ENCODE measurements at places on chromosomes 4 and X.

GRCh38 chr4:8850074-8850829 lies 21.4 kb downstream of the HMX1 start:
- no peak for DNase-seq

GRCh38 chr4:56768763-56769162 lies 52.7 kb downstream of the SPINK2 start:
- DNase-seq, result no peak

- DNase-seq, result no peak
Observed at GRCh38 chrX:39012621-39013111, 211.4 kb downstream of the MID1IP1 start.

- DNase-seq, result no peak
Observed at GRCh38 chr4:144647095-144647561, 1.2 kb downstream of the HHIP start.

DNA sequence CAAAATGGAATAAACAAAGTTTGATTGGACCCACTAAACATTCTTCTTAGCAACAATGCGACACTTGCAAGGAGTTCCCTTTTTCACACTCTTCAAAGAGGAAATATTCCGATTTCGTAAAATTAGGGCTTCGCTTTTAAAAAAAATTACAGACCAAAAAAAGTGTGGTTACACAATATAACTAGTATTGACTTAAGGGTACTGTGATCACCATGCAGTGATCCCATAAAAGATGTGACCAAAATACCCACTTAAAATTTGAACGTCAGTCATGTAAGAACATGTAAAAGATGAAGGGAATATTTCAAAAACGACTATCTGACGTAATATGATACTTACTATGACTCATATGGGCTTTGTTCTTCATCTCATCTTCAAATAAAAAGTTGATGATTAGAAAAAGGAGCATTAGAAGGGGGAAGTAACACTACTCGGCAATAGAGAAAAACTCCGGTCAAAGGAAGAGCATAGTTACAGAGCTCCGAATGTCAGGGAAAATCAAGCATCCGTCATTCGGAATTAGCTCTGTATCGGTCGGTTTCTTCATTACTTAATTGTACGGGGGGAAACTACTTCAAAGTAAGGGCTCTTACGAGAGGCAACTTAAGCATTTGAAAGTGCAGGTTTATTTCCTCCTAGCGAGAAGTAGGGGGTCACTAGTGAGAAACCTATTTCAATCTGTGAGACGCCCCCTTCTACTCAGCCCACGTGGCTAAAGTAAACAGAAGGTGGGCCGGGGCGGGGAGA lies 1.3 kb upstream of the TET2 start:
- peak; percentile 44 for DNase-seq

DNA sequence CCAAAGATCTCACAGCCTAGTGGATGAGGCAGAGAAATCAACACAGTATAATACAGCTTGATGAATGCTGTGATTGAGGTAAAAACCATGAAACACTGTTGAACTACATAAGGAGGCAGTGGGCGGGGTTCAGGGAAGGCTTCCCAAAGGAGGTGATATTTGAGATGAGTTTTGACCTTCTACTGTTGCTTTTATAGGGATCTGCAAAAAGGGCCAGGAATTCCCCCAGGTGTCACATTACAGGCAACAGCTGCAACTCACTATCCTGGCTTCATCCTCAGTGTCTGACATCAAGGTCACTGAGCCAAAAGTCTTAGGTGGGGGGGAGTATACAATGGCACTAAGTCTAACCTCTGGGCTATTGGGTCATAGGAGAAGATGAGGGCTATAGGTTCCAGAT lies 185.7 kb upstream of the NRK start:
- no peak for DNase-seq

GRCh38 chrX:40094041-40094899 lies 3.5 kb downstream of the BCOR start:
- no peak for DNase-seq

GRCh38 chrX:7219153-7219705 lies 71.3 kb upstream of the PUDP start:
- no peak for DNase-seq

GRCh38 chr4:17531538-17532285 lies 16.7 kb downstream of the CLRN2 start:
- no peak for DNase-seq

- DNase-seq, result no peak
Observed at GRCh38 chr4:932713-933070, 432 bp downstream of the TMEM175 start.

DNA sequence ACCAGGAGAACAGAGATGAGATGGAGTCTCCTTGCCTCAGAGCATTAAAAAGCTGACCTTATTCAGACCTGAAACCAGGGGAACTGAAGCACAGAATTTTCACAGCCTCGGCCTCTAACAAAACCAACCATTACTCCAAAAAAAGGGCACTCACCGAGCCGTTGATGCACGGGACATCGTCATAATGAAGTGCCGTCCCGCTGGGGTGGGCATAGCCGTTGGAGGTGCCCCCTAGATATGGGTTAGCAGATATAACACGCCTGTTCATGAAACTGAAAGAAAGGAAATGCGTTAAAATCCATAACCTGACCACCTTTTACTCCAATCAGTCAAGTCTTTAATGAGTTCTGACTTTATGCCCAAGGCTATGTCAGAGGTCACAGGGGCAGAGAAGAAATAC lies 153.6 kb downstream of the AFAP1 start:
- DNase-seq, result no peak

DNA sequence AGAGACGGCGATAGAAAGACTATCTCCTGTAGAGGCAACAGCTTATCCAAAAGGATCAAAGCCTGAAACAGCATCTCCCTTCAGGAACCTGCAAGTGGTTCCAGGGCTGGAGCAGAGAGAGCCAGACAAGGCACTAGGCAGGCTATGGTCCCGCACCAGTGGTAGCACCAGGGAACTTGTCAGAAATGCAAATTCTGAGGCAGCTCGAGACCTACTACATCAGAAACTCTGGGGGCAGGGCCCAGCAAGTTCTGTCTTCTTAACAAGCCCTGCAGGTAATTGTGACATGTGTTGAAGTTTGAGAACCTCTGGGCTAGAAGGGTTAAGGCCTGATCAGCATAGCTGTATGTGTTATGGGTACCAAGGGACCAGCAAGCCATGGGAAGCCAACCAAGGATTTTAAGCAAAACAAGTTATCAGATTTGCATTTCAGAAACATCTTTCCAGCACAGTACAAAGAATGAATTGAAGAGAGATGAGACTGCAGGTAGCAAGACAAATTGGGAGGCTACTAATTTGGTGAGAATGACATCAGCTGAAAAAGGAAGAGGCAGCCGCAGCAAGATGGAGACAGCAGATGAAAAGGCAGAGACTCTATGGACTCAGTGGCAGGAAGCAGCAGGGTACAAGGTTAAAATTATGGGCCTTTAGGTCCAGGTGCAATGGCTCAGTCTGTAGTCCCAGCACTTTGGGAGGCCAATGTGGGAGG lies 139.7 kb downstream of the TSPAN5 start:
- DNase-seq, result peak; percentile 37

GRCh38 chrX:48737940-48738339 lies 23.6 kb upstream of the GLOD5 start:
- no peak for DNase-seq

DNA sequence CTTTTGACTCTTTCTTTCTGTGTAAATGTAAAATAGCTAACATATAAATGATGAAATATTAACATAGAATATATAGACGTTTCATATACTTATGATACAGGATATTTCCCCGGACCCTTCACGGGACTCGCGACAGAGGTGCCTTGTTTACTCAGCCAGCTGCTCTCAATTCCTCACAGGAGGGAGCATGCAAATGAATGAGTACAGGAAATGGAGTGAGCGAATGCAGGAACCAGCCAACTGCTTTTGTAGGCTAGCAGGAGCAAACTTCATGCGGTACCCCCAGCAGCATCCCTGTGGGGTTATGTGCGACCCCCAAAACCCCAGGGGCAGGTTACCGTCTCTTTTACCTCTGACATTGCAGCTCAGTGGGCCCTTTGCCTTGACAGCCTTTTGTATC lies 110.3 kb upstream of the PDHA2 start:
- DNase-seq, result no peak

- DNase-seq, result no peak
Observed at GRCh38 chr4:2914256-2915126, 48.7 kb downstream of the NOP14 start.

GRCh38 chrX:9887659-9888297 lies 79.4 kb upstream of the CLDN34 start:
- no peak for DNase-seq

DNA sequence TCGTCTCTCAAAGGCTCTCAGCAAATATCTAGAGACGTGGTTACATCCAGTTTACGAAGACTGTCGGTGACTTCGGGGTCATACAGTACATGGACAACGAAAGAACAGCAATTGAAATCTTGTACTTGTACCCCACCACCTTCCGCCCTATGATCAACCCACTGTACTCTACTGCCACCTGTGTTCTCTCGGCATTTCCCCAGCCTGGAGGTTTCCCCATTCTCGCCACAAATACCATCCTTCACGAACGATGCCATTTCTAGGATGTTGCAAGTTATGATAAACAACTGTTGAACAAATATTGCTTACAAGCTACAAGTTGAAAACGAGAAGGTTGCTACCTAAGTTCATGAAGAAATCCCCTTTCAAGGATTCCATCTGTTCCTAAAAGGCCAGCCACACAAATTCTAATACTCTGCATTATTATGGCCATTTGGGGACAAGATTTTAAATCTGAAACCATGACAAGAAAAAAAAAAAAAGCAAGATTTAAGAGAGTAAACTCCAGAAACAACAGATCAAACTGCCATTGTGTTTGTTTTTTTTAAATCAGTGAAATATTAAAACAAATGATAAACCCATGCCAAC lies 1.6 kb downstream of the APBB2 start:
- DNase-seq, result no peak

DNA sequence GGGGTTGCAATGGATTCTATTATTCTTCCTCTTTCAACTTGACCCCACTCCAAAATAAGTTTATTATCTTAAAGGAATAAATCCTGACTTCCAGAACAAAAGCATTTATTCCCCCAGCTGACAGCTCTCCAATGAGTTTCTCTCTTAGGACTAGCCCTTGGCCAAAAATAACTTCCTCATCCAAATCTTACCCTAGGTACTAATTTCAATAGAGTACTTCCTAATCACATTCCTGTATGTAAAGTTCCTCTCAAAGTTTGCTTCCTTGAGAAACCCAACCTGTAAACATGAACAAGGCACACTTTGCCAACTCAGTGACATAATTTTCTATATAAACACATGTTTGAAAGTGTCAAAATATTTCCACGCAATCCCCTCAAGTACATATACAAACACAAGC lies 671.2 kb upstream of the GALNTL6 start:
- DNase-seq, result no peak

DNA sequence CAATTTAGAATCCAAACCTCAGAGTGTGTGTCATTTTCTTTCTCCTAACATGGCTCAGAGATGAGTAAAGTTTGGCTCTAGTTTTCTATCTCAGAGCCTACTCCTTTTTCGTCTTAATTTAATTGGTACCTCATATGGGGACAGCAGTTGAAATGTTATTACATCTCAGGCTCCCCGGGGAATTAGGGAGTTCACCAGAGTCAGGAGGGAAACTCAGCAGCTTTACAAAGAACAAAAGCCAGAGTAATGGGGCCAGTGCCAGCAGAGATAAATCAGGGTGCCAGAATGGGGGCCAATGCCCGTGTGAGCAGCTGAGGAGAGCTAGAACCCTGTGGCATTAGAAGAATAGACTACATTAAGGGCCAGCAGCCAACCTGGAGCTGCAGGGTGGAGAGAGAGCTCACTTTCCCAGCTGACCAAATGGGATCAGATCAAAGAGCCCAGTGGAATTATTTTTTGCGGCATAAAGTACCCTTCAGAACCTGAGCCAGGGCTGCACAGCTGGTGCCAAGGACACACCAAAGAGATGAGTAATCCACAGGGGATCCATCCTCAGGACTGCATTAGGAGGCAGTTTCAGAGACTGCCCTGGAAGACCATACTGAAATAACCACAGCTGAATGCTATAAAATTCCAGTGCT lies 207.1 kb upstream of the DKK2 start:
- no peak for DNase-seq

- peak; percentile 25 for DNase-seq
Observed at GRCh38 chrX:119273420-119274192, 37.5 kb downstream of the PGRMC1 start.

DNA sequence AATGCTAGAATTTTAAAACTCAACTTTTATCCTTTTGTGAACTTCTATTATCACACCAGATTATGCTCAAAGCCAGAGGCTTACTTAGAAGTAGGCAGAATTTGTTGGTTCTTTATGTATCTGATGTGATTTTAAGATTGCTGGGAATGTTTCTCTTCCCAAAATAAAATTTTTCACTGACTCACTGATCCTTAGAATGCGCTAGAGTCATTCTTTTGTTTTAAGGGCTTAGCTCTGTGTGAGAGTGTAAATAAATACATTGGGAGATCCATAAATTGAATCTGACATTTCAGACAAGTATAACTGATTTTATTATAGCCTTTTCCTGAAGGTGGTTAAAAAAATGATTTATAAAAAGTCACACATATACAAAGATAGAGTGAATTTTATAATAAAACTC lies 101.3 kb downstream of the LARP1B start:
- DNase-seq, result no peak

DNA sequence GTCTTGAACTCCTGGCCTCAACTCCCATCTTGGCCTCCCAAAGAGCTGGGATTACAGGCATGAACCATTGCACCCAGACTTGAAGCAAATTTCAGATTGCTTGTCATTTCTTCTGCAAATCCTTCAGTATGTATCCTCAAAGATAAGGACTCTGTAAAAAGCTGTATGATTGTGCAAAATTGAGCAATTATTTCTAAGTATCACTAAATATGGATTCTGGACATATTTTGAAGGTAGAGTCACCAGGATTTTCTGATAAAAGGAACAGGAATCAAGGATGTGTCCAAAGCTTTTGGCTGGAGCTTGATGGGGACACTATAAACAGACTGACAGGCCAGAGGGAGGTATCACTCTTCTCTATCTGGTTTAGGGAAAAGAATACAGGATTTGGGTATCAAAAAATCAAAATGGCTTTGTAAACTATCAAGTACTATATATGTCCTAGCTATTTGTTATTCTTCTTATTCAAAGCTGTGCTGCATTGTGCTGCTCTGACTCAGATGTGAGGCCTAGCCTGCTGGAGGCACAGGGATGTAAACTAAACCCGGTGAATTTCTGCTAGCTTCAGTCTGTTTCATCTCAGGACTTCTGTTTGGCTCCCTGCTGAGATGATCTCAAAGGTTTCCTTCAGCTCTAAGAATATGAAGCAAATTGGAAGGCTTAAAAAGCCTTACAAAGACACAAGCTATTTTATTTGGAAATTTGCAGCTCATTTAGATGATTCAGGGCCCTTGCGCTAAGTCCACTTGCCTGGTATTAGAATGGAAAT lies 8.3 kb downstream of the RPS4X start:
- DNase-seq, result no peak

DNA sequence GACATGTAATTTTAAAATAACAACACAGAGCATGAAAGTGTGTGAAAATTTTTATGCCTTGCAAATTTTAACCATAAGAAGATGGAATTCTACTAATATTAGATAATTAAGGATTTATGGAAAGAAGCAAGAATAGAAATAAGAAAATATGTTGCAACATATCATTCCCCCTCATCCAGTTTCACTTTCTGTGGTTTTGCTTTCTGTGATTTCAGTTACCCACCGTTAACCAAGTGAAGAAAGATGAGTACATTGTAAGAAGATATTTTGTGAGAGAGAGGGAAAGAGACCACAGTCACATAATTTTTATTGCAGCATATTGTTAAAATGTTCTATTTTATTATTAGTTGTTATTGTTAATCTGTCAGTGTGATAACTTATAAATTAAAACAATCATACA lies 77.9 kb downstream of the ADAM29 start:
- no peak for DNase-seq

- no peak for DNase-seq
Observed at GRCh38 chr4:101512416-101512815, 165.1 kb upstream of the PPP3CA start.

All from naive B cell (primary cell).